ENCODE measurements at places on chromosomes 5 and 9. TPM values are rescaled to one million over a fixed set of nuclear protein-coding genes. Genes with fewer than 3 reads are reported as not detected.

The EIF4EBP3 gene
- total RNA-seq, result 24.5 TPM

The PRDM9 gene
- not detected for total RNA-seq

The CDC20B gene
- not detected for total RNA-seq

The MRPS2 gene
- 35.7 TPM for total RNA-seq

The ZFR gene
- 69.7 TPM for total RNA-seq

The PCA3 gene
- total RNA-seq, result not detected

GRCh38 chr5:24110004-24110615 lies 534.7 kb downstream of the CDH10 start:
- H3K27ac ChIP-seq, result no peak overlapping the region
- no peak overlapping the region for H3K4me3 ChIP-seq
- DNase-seq, result no peak
- H3K27me3 ChIP-seq, result no peaks in the 10 kb centered on the region
- no peaks in the 10 kb centered on the region for H3K4me1 ChIP-seq

DNA sequence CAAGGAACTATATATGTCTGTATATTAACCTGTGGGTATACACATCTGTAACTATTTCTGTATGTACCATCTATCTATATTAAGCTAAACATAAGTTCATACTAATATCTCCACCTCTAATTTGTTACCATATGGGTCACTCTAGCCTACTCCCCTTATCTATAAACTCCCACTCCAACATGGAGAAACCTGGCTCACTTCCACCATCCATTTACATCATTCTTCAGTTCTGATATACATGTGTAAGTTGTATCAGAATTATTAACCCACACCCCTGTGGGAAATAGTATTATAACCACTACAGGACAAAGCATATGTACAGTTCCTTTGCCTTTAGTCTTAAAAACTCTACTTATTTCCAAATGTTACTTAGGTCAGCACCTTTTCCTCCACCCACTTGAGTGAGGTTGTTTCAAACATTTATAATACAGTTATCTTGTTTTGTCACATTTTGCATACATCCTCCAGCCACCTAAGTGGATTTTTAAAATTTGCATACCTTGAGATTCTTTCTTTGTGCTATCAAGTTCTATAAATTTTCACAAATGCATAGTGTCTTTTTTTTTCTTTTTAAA lies 10.6 kb downstream of the NDFIP1 start:
- H3K4me3 ChIP-seq, result peak overlapping the region; percentile 52
- H3K4me1 ChIP-seq, result peaks cover 81% of the 10 kb centered on the region
- DNase-seq, result no peak
- peaks cover 12% of the 10 kb centered on the region for H3K36me3 ChIP-seq
- H3K27ac ChIP-seq, result no peak overlapping the region

- no peaks in the 10 kb centered on the region for H3K36me3 ChIP-seq
- no peak for DNase-seq
- H3K27ac ChIP-seq, result no peak overlapping the region
- peaks cover 26% of the 10 kb centered on the region for H3K27me3 ChIP-seq
These were observed 160.6 kb downstream of the ZDHHC21 start for GRCh38 chr9:14532456-14533115.

GRCh38 chr9:109506097-109506712 lies 8.1 kb upstream of the PTPN3 start:
- no peaks in the 10 kb centered on the region for H3K4me1 ChIP-seq
- no peak for DNase-seq
- H3K27ac ChIP-seq, result no peak overlapping the region
- H3K36me3 ChIP-seq, result no peaks in the 10 kb centered on the region

DNA sequence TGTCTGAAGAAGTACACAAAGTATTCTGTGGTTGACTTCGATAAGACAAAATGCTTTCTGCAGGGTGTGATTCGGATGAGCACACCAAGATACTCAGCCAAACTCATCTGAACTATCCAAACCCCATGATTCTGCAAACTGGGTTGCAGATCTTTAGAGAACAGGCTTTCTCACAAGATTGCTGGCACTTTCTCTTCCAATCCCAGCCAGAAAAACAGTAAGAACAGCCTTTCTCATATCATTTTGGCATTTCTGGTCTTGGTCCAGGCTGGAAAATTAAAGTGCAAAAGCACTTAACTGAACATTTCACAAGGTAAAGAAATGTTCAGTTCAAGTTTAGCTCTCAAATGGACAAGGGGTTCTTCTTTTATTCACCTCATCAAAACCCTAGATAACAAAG lies 269.1 kb downstream of the NR2F1-AS1 start:
- DNase-seq, result no peak
- H3K36me3 ChIP-seq, result no peaks in the 10 kb centered on the region

DNA sequence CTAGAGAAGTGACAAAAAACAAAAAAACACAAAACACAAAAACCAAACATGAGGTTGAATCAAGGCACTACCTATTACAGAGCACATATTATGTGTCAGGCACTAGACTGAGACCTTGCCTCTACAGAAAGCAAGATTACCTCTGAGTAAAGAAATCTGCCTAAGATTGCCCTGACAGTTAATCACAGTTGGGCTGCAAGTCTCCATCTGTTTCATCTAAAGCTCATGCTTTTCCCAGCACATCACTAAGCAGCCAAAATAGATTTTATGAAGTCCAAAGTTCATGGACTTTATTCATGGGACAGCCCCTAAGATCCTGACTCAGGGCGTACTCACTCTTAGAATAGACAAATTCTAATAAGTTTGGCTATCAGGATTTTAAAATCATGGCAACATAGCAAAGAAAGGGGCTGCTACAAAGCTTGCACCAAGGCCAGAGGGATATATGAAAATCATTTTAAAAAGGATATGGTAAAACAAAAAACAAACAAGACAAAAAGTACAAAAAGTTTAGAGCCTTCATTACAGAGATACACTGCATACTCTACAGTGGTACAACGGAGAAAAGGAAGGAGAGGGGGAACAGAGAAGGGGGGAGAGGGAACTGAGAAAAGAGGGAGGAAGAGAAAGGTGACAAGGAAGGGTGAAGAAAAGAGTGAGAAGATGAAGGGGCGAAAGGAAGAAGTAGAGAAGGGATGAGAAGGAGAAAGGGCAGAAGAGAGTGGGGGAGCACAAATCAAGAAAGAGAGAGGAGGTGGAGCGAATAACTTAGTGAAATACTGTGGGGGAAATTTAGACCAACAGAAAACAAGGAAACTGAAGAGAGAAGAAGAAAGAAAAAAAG lies 58.2 kb downstream of the RICTOR start:
- H3K36me3 ChIP-seq, result peaks cover 54% of the 10 kb centered on the region
- peaks cover 43% of the 10 kb centered on the region for H3K4me1 ChIP-seq
- no peaks in the 10 kb centered on the region for H3K27me3 ChIP-seq
- H3K4me3 ChIP-seq, result no peak overlapping the region

DNA sequence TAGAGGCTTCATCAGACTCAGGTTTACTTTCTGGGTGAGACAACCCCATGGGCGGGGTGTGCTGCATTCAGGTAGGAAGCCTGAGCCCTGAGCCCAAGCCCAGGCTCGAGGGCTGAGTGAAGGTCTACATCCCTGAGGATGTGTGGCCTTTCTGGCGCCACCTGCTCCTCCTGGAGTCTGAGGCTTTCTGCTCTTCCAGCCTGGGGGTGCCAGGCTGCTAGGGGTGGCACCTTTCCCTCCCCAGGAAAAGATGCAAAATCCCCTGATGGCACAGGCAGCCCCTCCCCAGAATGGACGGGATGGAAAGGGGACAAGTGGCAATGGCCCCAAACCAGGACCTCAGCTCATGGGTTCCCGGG lies 44.4 kb upstream of the PRRC2B start:
- no peaks in the 10 kb centered on the region for H3K27me3 ChIP-seq
- H3K4me1 ChIP-seq, result peaks cover 11% of the 10 kb centered on the region

Data from naive thymus-derived CD8-positive, alpha-beta T cell (primary cell).